ENCODE measurements at places on chromosomes 6 and 20.

DNA sequence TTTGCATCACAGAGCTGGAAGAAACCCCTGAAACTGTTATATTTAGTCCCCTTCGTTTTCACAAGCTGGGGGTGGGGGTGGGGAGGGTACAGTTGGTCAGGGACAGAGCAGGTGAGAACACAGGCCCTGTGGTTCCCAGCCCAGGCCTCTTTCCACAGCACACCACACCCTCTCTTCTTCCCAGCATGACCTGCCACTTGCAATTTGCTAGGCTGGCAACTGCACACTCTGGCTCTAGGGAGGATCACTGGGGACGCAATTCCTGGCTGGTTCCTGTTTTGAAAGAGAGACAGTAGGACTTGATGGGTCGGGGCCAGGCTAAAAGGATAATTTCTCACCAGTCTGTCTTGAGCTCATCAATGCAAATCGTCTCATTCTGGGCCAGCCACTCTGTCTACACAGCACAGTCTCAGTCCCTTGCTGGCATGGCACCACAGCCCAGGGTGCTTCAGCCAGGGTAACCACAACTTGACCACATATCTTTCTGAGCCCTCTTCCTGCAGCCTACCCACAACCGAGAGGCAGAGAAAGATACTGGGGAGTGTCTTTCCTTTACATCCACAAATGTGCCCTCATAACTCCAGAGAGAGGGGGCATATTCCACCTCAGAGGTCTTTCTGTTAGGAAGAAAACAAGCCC is 41.7 kb upstream of the EMILIN3 start:
- DNase-seq, result no peak

- DNase-seq, result no peak
Measured at GRCh38 chr20:63908008-63908682, 13.2 kb downstream of the DNAJC5 start.

- no peak for DNase-seq
Measured at GRCh38 chr20:2799688-2800520, 523 bp downstream of the CPXM1 start.

- no peak for DNase-seq
Measured at GRCh38 chr6:134407791-134408190, 89.9 kb upstream of the SGK1 start.

DNA sequence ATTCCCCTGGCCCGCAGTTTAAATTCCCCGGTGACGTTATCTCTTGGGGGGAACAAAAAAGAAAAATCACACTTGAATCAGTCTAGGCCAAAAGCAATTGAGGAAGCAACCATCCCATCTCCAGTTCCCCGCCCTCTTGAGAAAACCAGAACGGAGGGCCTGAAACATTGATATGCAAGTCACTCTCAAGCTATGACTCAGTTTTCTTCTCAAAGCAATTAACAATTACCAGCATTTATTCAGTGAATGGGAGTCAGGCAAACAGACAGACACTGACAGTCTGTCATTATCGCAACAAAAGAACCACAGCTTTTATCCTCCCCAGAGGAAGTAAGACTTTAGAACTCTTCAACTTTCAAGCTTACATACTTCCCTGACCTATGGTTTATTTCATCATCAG is 100.9 kb downstream of the OPRM1 start:
- no peak for DNase-seq

GRCh38 chr6:134517868-134518267 is 200.0 kb upstream of the SGK1 start:
- no peak for DNase-seq

GRCh38 chr6:6230286-6230685 is 90.2 kb downstream of the F13A1 start:
- DNase-seq, result no peak

DNA sequence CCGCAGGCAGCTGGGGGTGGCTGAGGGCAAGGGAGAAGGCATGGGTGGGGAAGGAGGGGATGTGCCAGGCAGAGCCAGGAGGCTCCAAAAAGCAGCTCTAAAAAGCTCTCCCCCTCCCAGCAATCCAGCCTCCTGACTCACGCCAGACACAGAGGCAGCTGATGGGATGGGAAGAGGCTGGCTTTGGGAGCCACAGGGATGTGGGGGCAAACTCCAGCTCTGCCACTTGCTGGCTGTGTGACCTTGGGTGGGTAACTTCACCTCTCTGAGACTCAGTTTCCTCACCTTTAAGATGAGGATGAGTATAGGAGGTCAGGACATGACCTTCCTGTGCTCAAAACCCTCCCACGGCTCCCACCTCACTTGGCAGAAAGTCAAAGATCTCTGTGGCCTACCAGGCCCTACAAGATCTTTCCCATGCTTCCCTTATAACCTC is 148.9 kb downstream of the CEBPB start:
- DNase-seq, result no peak

DNA sequence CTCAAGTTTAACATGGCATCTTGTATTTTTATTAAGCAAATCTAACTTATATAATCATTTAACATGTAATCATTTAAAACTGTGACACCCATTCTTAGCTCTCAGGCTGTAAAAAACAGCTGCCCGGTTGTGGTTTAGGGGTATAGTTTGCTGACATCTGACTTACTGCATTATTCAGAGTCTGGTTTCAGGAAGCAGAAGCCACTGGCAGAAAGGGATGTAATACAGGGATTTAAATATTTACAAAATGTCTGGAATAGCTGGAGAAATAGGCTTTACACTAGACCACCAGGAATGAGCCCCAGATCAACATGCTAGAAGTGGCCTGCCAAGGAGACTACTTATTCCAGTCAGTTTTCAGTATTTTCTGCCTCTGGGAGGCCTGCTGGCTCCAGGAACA is 421.1 kb downstream of the CD109 start:
- DNase-seq, result no peak

DNA sequence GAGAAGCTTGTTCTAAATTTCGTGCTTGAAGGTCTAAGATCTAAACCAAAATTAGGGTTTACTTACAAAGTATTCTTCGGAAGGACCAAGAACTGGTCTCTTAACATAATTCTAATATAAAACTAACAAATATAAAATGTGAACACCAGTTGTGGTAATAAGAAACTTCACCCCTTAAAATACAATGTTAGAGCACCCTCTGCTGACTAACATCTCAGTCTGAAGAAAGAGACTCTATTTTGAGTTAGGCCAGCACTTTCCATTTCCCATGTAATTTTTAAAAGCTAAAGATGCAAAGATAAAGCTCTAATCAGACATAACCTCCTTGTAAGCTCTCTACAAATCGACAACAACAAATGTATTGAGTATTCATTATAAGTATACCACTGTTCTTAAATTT is 24.6 kb downstream of the ATG5 start:
- no peak for DNase-seq

DNA sequence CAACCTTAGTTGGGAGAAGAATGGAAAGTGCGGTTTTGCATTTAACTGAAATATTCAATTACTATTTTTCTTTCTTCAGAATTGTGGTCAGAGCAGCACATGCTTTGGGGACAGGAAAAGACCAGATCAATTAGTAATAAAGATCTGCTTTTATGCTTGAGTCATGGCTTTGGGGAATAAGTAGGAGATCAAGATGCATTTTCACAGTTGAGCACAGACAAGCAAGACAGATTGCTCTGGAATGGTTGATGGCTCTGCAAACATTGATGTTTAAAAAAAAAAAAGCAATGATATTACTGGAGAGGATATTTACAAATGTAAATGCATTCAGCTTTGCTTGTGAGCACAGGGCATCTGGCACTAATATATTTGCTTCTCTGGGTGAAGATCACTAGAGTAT is 224.4 kb upstream of the SASH1 start:
- no peak for DNase-seq

GRCh38 chr6:91167846-91168245 is 581.0 kb upstream of the MAP3K7 start:
- no peak for DNase-seq

DNA sequence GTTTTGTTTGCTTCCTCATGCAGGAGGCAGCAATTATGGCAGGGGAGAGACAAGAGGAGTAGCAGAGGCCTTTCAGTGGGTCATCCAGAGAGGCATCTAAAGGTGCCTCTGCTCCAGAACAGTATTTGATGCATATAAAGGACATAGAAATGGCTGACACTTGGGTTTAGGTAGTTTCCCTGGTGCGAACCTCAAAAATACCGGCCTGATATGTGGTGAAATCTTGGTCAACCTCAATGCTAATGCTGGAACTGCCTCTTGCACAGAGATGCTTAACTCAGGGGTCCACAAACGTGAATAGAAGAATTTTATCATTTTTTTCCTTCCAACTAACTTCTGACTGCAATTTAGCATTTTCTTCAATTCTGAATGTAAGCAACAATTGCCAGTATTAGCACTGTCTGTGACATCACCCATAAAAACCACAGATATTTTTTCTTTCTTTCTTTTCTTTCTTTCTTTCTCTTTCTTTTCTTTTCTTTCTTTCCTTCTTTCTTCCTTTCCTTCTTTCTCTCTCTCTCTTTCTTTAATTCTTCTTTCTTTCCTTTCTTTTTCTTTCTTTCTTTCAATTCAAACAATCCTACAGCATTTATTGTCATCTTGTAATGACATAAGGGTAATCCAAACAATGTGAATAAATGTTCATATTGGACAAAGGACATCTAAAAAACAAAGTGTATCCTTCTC is 180.0 kb upstream of the UST start:
- no peak for DNase-seq

- no peak for DNase-seq
Measured at GRCh38 chr6:34115403-34115795, 30.5 kb downstream of the GRM4 start.

DNA sequence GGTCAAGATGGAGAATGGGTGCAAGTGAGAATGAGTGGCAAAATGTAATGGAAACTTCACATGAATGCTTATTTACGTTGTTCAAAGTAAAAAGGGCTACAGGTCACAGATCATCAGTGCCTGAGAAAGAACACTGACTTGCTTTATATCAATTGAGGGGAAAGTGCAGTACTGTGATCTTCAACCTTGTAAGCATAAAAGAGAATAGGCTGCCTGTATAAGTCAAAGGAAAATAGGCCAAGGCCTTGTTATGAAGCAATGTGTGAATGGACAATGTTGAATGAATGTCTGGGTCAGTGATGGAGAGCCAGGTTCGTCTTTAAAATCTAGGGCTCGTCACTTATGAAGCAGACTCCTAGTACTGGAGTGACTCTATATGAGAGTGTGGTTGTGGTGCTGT is 158.6 kb upstream of the NT5E start:
- no peak for DNase-seq

DNA sequence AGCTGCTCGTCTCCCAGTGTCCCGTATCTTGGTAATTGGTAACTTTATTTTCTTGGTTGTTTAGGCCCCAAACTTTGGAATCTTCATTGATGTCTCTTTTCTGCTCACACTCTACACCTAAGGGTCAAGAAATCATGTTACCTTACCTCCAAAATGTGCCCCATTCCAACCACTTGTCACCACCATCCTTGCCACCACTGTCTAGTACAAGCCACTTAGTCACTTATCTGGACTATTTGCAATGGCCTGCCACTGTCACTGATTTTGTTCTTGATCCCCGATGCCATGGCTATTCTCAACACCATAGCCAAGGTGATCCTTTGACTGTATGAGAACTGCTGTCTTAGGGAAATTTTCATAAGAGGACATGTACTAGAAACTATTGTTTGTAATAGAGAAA is 46.0 kb upstream of the SLC22A16 start:
- no peak for DNase-seq

DNA sequence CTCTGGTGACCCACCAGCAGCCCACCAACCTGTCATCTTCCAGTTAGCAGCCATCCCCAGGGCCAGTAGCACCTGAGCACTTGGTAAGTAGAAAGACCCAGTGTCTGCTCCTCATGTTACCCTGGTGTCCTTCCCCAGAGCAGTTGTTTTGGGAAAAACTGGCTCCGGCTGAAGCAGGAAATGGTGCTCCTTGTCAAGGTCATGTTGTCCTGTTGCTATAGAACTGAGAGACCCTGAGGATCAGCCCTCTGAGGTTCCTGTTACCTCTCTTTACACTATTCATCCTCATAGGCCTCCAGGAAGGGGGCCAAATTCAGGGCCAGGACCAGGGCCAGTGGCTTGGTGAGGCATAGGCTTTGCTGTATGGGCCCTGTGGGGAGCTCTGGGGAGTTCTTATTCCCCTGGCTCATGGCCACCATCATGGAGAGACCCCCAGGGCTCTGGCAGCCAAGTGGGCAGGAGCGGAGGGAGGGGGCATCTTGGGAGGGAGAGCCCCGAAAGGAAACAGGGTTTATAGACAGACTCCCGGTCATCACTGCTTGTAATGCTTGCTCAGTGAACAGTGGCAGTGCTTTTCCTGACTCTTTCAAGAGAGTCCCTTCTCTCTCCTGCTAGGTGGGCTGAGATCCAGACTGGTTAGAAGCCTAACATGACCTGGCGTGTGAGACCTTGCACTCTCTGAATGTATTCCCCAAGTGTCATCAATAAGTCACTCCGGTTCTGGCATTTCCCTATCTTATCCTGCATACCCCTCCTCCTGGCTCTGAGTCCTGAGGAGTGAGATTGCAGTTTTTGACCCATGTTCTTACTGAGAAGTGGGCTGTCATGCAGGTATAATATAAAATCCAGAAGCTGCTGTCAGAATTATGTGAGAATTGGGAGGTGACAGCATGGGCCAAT is 50.7 kb downstream of the PPARD start:
- no peak for DNase-seq

DNA sequence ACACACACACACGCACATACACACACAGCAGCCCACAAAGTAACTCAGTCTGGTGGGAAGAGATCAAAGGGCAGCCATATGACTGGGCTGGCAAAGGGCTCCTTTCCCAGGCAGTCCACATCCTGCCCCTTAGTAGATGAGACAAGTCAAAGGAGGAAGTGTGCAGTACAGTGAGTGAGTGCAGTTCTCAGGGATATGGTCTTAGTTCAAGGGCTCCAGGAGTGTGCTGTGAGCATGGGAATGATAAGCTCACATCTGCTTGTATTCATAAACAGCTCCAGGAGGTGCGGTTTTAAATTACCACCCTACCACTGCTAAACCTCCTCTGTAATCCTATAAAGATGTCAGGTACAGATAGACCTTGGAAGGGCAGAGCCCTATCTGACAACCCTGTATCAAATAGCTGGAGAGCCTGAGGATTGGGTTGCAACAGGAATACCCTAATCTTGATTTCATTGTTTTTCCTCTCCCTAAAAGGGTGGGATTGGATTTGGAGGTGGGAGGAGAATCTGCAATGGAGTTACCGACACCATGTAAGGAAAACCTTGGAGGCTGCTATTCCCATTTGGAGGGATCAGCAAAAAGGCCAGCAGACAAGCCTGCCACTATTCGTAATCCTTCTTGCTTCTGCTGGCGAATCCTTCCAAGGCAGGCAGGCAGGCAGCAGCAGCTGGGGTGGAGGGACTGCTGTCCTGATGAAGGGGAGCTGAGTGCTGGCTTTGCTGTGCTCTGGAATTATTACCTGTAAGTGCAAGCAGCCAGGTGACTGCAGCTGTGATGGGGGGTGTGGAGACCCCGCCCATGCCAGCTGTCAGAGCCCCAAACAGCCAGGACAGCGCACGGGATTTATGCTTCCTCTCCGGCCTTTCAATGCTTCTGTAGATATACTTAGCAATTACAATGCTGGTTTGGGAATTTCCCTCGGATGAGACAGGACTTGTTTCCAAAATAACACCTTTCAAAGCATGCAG is 342.7 kb downstream of the PRL start:
- DNase-seq, result no peak

GRCh38 chr6:26053992-26054780 is 33.0 kb upstream of the HFE start:
- no peak for DNase-seq

All from NCI-H1092 (cell line).